ENCODE measurements at places on chromosomes 1 and 21.

GRCh38 chr1:19045898-19046880 is 89.7 kb upstream of the IFFO2 start:
- no peak for DNase-seq

DNA sequence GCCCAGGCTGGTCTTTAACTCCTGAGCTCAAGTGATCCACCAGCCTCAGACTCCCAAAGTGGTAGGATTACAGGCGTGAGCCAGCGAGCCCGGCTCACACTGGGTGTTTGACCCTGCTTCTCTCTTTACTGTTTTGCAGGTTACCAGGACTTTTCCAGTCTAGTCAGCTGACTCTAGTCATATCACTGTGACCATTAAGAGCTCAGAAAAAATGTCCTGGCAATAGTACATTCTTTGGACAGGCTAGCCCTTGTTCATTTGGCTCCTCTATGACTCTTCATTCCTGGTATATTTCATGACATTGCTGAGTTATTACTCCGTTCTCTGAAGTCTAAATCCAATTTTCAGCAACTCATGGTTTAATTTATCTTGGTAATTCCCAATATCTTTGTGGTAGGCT is 8.0 kb upstream of the CA6 start:
- no peak for DNase-seq

DNA sequence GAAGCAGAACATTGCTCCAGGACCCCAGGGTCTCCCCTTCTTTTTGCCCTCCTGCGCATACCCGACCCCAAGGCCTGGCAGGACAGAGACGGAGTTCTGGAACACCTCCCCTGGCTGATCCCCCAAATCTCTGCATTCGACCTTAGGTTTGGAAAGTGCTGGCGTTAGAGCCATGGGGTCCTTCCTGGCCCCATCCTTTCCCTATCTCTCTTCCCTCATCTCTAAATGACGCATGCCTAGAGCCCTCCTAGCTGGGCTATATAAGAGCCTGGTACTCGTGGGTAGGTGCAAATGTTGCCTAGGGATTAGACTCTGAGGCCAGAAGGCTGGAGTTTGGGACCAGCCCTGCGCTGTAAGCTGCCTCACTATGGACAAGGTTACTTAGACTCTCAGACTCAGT is 16.6 kb downstream of the SLC26A9 start:
- DNase-seq: no peak

DNA sequence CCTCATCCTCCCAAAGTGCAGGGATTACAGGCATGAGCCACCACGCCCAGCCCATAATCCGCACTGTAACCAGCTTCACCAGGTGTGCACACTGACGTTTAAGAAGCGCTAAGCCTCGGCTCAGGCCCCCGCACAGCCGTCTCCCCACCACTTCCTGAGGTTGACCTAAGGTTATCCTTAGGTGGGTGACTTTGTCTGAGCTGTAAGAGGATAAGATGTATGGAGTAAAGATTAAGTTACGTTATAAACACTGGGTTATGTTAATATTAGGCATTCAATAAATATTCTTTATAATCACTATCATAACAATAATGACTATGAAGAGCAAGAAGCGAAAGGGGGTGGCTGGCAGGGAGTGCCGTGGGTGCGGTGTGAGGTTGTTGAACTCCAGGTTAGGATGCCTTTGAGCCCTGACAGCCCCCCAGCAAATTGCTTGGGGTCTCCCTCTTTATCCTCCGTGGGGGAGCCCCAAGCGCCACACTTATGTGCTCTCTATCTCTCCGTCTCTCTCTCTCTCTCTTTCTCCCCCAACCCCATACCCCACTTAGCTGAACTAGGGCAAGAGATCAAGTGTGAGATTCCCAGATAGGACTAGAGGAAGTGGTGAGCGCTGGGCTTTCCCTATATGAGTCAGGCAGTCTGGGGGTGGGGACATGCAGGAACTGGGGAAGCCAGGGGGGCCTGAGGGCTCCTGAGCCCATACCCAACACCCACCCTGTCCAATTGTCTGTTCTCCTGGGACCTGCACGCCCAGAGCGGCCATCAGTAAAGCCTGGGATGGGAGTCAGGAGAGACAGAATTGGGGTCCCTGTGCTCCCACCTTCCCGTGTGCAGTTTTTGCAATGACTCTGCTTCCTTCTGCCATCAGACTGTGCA is 7.6 kb downstream of the EFHD2 start:
- DNase-seq: peak; percentile 52

- DNase-seq: no peak
Observed at GRCh38 chr1:11576109-11576875, 77.9 kb downstream of the FBXO2 start.

- DNase-seq: no peak
Observed at GRCh38 chr1:184622136-184622823, 132.4 kb downstream of the EDEM3 start.
